ENCODE measurements at places on chromosomes 12 and 14.

DNA sequence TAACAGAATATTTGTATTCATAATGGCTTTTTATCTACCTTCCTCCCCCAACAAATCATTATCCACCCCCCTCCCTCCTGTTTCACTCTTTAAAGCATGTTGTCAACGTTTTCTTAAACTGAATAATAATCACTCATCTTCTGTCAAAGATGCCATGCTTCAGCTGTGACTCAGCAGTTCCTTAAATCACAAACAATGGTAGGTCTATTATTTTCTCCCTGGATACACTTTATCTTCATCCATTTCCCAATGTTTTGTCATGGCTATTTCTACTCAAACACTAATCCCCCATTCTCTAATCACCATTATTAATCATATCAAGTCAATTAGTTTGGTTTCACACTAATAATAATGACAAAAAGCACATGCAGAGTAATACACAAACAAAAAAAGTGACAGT lies 6.5 kb downstream of the CLEC12B start:
- DNase-seq: no peak

GRCh38 chr12:126286203-126286602 lies 1221.0 kb downstream of the AACS start:
- no peak for DNase-seq

DNA sequence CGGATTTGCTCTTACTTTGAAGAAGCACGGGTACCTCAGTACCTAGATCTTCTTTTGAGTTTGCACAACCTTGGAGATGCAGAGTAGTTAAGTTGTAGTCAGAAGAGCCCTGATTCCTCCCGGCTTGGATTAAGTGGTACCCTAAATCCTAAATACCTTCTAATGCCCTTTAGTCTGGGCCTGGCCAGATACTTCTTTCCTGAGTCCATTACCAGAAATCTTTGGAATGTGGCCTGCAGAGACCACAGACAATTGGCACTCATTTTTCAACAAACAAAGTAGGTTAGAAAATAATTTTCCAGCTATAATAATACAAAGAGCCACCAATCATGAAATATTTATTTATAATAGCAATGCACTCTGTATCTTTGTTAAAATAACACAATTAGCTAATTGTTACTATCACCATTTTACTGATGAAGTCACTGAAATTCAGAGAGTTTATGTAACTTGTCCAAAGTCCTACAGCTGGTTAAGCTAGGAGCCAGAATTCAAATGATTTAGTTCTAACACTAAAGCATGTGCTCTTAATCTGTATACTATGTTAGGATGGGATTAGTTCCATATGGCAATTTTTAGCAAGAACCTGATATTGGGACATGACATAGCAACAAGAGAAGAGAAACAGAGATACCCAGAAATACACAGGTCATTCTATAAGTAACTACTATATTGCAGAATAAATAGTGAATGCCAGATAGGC lies 132.1 kb upstream of the PDZRN4 start:
- no peak for DNase-seq

- no peak for DNase-seq
Observed at GRCh38 chr12:106918746-106919145, 37.0 kb upstream of the TMEM263 start.

GRCh38 chr12:64571411-64571810 lies 38.9 kb upstream of the RASSF3 start:
- DNase-seq: no peak

DNA sequence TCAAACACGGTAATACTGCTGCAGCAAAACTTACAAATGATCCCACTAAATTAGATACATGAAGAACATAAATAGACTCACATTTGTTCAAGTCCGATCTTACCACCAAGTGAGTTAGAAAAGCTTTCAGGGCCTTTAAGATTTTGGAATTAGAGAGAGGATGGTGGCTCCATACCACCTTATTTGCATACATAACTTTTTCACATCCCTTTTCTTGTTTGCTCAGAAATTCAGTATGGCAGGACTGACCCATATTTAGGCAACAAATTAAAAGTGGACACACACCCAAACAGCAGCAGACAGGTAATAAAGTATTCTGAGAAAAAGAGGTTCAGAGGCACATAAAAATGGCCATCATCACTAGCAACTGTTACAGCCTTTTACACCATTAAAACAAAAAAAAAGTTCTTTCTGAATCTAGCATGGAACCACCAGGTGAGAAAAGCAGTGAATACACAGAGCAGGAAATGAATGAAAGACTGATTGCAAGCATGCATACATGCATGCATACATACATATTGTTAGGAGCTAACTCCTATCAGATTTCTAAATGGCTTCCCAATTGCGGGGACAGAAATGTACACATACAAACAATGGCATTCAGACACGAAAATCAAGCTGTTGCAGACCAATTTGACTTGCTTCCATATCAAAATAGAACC lies 23.3 kb downstream of the STXBP6 start:
- no peak for DNase-seq

DNA sequence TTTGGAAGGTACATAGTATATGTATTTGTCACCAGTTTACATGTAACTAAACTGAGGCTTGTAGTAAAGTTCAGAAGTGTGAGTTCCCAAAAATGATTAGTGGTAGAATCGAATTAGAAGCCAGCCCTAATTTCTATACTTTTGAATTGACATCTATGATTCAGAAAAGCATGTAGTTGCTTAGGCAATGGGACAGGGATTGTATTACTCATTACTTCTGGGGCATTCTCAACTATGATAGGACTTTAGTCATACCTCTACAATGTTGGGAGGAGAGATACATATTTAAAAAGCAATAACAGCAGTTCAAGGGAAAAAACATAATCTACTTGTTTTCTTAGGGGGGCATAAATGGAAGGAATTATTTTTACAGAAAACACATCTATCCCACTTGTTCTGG lies 277.9 kb upstream of the E2F7 start:
- DNase-seq: no peak

DNA sequence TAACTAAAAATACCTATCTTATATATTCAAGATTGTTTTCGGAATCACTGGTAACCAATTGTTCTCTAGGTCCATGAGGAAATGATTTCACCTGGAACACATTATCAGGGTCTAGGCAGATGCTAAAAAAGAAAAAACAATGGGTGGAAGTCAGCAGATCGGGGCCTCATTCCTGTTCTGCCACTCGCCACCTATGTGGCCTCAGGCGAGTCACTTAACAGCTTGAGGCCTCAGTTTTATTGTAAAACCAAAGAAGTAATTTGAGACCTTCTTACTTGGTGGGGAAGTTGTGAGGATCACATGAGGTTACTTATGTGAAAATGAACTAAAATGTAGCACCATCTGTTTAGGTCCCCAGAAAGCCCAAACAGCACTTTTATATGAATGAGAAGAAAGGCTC lies 6.2 kb upstream of the RNASE10 start:
- DNase-seq: no peak

- DNase-seq: no peak
Observed at GRCh38 chr12:126349383-126349782, 1284.1 kb downstream of the AACS start.

DNA sequence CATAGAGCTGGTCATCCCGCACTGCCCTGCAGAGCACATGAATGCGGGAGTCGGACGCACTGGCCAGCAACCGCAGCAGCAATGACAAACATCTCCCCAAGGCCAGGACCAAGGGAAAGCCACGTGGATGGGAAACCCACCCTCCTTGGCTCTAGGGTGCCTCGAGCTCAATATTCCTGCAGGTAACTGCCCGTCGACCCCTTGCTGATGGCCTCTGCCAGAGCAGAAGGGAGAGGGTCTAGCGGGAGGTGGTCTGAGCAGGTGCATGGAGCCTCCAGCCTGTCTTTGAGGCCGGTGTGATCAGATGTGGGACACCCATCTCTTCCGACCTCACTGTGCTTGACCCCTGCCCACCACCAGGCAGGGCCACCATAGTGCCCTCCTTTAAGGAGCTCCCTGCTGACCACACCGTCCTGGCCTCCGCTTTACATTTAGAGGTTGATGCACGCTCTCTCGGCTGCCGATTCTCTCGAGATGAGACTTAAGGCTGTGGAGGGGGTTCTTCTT lies 89.7 kb downstream of the PIWIL1 start:
- no peak for DNase-seq

DNA sequence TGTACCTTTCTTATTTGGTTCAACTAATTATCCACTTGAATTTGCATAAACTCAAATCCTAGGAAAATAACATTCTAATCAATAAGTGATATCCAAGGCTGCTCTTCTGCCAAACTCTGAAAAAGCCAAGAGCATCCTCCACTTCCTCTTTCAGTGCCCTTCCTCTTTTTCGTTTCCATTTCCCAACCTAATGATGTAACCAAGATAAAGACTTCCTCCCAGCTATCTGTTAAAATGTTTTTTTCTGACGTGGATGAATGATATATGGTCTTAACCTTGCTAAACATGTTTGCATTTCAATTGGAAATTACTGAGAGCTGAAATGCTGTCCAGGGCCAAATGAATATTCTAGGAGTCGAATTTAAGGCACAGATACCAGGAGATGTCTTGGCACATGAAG lies 459.5 kb upstream of the PDE3A start:
- no peak for DNase-seq

DNA sequence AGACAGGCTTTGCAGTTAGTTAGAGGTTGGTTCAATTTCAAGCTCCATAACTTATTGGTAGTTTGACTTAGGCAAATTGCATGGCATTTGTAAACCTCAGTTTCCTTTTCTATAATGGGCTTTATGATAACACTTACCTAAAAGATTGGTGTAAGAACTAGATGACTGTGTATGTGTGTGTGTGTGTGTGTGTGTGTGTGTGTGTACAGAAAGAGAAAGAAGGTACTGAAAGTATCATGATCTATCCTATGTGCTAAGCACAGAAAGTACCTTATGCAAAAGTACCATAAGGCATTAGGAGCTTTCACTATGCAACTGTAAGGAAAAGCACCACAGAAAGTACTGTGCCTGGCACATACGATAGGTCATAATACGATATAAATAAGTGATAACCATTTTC lies 304.3 kb upstream of the KITLG start:
- DNase-seq: no peak

GRCh38 chr12:46237371-46238045 lies 31.3 kb downstream of the SLC38A1 start:
- DNase-seq: no peak

GRCh38 chr12:68885381-68885780 lies 47.6 kb downstream of the CPM start:
- DNase-seq: no peak

GRCh38 chr12:39792938-39793337 lies 173.3 kb upstream of the ABCD2 start:
- no peak for DNase-seq

DNA sequence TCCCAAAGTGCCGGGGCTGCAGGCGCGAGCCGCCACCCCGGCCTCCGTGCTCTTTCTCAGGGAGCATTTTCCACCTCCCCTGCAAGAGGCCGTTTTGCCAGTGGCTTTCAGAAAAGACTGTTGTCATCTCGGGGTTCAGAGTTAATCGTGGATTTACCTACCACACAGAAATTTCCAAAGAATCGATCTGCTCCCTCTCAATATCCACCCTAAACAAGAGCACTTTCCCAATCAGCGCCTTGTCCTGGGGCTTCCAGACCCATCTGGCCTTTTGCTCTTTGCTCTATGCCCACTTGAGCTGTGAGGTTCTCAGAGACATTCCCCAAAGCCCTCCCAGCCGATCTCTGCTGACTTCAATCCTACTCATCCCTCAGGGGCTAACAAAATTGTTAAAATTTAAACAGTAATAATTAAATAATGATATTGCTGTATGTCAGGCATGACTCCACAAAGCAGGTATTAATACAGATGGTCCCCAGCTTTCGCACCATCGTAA lies 86.6 kb downstream of the NINJ2 start:
- no peak for DNase-seq

- DNase-seq: no peak
Observed at GRCh38 chr12:27517546-27517945, 6.5 kb upstream of the PPFIBP1 start.

DNA sequence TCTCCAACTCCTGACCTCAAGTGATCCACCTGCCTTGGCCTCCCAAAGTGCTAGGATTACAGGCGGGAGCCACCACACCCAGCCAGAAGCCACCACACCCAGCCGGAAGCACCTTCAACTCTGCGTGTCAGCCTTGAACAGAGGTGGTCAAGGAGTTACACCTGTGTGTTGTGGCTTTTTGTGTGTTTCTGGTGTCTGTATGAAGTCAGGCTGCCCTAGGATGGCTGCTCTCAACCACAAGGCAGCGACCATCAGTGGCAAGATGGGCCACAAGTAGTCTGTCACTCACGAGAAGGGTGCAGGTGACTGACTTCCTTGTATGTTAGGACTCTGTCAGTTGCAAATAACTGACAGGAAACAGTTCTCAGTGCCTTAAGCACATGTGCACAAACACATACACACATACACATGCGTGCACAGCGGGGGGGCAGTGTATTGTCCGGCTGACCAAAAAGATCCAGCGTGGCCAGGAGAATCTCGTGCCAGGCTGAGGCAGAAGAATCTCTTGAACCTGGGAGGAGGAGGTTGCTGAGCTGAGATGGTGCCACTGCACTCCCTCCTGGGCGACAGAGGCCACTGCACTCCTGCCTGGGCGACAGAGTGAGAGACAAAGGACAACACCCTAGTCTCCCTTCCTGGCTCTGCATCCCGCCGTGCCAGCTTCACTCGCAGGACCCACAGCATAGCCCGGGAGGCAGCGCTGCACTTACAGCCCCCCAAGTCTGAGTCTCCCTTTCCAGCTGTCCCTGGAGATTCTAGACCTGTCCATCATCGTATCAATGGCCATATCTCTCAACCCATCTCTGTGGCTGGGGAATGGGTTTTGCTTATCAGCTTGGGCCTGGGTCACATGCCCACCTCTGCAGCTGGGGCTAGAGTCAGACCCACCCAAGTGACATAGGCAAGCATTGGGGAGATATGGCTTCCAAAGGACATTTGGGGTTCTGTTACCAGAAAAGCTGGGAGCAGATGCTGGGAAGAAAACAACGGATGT lies 13.7 kb downstream of the P2RX4 start:
- peak; percentile 55 for DNase-seq

DNA sequence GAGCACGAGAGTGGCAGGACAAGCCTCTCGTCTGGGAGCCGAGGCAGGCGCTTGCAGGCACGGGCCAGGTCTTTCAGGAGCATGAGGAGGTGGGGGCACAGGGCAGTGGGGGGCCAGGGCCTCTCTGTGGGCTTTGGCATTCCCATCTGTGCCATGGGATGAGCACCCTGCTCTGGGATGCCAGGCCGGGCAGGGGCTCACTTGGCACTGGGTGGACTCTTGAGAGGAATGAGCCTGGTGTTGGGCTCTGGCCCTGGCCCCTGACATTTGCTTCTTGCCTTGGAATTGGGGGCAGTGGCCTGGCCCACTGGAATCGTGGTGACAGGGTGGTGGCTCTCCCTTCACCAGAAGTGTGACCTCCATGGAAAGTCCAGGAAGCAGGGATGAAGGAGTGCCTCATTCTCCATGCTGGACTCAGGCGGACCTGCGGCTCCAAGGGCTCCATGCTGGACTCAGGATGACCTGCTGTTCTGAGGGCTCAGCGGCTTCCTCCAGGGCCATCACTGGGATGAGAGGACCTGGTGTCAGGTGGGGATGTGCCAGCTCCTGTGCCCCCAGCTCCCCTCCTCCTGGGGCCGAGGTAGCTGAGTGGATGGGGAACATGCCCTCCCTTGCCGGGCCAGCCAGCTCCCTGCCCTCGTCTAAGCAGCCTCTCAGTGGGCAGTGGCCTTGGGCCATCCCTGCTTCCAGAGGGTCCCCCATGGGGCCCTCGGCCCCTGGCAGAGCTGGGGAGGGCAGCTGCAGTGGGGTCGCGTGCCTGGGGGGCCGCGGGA lies 220.3 kb downstream of the KIF26A start:
- peak; percentile 14 for DNase-seq

Data from CD4-positive, alpha-beta T cell treated with Interleukin-15 for 1 hour (primary cell).